ENCODE measurements at places on chromosomes 12 and 14.
A peak's percentile ranks its signal among the peaks of the same experiment; 100 is the strongest.

DNA sequence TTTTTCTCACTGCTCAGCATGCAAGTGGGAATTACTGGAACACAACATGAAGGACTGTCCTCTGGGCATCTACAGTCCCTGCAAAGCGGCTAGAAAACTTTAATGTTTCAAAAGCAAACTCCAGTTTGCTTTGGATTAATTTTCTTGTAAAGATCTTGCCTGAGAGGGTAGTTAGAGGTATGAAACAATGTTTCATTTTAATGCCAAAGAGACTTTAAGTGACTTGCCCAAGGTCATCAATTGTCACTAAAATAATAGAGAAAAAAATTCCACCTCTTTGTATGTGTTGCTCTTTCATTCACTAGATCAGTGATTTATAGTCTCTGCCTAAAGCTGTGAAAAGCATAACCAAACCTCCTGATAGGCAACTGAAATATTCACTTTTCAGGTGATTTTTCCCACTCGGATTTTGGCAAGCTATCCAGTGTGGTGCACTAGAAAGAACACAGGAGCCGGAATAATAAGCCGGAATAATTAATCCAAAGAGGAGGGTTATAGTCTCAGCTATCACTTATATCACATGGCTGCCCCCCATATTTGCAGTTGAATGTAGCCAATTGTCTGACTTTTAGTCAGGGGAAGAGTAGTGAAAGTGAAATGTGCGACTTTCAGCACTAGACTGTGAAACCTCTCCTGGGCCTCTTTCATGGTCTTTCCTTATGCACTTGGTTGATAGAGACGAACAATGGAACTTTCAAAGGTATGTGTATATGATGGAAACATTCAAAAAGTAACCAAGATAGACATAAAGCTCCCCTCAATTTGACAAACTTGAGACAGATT is 107.7 kb downstream of the SLC6A15 start:
- no peak for DNase-seq

GRCh38 chr14:20603813-20604690 is 12.9 kb upstream of the RNASE12 start:
- no peak for DNase-seq

- DNase-seq, result peak; percentile 28
These were observed 25.0 kb downstream of the OTUB2 start for GRCh38 chr14:94051115-94051514.

DNA sequence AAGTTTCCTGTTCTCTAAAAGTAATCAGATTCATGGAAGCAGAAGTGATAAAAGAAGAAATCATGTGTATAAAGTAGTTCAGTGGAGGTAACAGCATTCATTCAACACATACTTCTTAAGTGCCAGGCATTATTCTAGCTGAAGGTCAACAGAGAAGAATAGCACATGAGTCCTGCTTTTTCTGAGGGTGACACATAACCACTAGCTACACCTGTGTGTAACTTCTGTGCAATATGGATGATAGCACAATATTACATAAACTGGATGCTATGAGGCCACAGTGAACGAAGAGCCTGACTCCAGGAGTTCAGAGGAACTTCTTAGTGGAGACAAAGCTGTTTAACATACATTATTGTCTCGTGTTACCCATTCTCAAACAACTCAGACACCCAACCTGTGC is 114.3 kb upstream of the PCED1B start:
- DNase-seq, result no peak

- no peak for DNase-seq
These were observed 167.1 kb downstream of the TBX5 start for GRCh38 chr12:114238808-114239207.

GRCh38 chr14:104784846-104785707 is 10.5 kb downstream of the AKT1 start:
- DNase-seq, result no peak

DNA sequence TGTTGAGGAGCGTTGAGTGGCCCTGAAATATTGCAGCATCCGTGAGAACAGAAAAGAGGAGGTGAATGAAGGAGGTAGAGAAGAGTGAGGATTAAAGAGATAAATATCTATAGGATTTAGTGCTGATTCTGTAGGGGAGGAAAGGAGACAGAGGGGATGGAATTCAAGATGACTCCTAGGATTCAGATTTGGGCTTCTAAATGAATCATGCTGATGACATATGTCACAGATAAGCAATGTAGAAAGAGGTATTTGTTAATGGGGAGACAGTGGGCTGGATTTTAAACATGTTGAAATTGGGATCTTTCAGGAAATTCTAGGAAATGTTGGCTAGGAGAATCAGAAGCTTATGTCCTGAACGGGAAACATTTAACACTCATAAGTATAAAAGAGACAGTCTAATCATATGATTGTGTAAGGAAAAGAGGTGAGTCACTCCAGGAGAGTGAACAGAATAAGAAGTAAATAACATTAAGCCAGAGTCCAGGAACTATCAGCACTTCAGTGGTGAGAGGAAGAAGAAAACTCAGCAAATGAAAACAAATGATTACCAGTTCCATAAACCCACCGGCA is 58.1 kb upstream of the DIO2 start:
- peak; percentile 59 for DNase-seq

DNA sequence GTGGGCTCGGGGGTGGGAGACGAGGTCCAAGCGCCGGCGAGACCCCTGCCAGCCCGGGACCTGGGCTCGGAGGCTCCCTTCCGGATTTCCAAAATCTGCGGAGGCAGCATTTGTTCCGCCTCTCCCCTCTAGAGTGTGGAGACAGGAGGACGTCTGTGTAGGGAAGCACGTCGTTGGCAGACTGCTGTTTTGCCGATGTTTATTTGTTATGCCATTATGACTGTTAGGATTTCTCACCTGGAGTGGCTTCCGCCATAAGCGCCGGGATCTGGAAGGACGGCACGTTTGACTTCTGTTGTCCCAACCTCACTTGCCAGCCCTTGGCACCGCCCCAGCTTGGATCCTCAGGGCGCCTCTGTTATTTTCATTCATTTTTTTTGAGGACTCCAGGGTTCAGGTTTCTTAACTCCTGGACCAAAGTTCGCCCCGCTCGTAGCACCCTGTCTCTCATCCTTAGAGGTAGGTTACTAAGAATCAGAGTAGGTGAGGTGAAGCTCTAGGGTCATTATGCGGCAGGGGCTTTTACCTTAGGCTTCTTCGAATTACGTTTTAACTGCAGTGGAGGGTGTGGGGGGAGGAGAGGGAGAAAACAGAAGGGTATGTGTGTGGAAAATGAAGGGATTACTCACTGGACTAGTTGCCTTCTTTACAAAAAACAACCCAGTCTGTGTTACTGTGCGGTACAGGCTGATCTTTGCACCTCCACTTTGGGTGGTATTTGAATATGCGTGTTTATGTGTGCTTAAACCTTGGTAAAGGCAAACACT is 547 bp upstream of the PYGL start:
- peak; percentile 75 for DNase-seq

DNA sequence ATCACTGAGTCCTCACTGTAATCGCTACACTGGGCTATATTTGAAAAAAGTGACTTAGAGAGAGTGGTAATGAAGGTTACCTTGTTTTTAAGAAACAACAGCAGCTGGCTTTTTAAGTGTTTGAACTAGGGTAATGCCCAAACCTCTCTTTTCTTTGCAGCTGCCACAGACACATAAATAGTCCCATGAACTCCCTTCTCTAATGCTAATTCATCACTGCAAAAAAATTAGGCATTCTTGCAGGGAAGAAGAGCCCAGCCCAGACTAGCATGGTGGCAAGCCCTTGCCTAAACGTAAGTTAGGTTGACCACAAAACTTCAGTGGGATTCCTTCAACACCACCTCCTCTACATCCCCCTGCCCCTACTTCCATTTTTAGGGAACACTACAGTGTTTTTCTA is 17.9 kb upstream of the MED6 start:
- DNase-seq, result no peak

- no peak for DNase-seq
These were observed 66.5 kb downstream of the ATP23 start for GRCh38 chr12:58007875-58008274.

- DNase-seq, result no peak
These were observed 96.1 kb downstream of the DAD1 start for GRCh38 chr14:22492622-22493542.

GRCh38 chr14:75865531-75865930 is 116.3 kb downstream of the TGFB3 start:
- DNase-seq, result no peak

DNA sequence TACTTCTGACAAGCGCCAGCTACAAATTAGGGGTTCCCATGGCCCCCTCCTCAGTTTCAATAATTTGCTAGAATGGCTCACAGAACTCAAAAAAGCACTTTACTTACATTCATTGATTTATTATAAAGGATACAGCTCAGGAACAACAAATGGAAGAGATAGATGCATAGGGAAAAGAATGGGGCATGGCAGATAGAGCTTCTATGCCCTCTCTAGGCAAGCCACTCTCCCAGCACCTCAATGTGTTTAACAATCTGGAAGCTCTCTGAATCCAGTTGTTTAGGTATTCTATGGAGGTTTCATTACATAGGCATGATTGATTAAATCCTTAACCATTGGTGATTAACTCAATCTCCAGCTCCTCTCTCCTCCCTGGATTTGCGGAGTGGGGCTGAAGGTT is 184.5 kb upstream of the DAAM1 start:
- no peak for DNase-seq

- no peak for DNase-seq
These were observed 44.5 kb downstream of the DYNC1H1 start for GRCh38 chr14:102008891-102009290.

GRCh38 chr12:51949342-51950030 is 2.0 kb upstream of the ACVR1B start:
- DNase-seq, result no peak

DNA sequence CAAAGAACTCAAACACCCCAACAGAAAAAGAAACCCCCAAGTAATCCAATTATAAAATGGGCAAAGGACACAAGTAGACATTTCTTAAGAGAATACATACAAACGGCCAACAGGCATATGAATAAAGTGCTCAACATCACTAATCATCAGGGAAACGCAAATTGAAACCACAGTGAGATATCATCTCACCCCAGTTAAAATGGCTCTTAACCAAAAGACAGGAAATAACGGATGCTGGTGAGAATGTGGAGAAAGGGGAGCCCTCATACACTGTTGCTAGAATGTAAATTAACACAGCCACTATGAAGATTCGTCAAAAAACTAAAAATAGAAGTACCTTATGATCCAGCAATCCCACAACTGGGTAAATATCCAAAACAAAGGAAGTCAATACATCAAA is 52.4 kb downstream of the CLMN start:
- no peak for DNase-seq

DNA sequence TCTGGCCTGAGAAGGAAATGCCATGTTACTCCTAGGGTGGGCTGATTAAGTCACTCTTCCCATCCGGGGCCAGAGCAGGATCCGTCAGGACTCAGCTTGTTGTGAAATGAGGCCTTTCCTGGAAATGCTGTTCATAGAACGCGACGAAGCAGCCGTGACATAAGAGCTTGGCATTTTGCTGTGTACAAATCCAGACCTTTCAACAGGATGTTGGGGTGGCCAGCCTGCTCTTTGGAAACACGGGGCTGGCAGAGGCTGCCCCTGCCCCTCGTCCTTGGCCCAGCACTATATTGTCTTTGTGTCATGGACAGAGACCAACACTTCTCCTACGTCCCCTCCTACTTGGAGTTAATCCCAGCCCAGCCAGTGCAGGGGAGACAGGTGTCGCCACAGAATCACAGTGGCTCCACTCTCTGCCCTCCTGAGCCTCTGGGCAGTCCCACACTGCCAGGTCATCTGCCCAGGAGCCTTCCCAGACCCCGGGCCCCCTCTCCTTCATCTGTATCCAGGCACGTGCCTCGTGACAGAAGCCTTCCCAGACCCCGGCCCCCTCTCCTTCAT is 18.6 kb upstream of the EIF5 start:
- DNase-seq, result peak; percentile 85
